Right lobe of liver (tissue), 6 donors: ENCODE measurements at places on chromosomes 11 and 22. TPM values are rescaled to one million over a fixed set of nuclear protein-coding genes. Genes with fewer than 3 reads are reported as not detected.
A peak's percentile ranks its signal among the peaks of the same experiment; 100 is the strongest.

- no peak for DNase-seq
- H3K4me3 ChIP-seq = no peak overlapping the region
- H3K36me3 ChIP-seq = no peaks in the 10 kb centered on the region
- no peak overlapping the region for H3K27ac ChIP-seq
- no peaks in the 10 kb centered on the region for H3K27me3 ChIP-seq
Observed at GRCh38 chr11:95297680-95298452, 66.9 kb upstream of the SESN3 start.

GTSE1 gene
- 0.84 TPM for total RNA-seq

SCO2 gene
- total RNA-seq = not detected

- H3K27ac ChIP-seq = no peak overlapping the region
- no peaks in the 10 kb centered on the region for H3K27me3 ChIP-seq
- no peak overlapping the region for H3K4me3 ChIP-seq
- H3K36me3 ChIP-seq = no peaks in the 10 kb centered on the region
- H3K4me1 ChIP-seq = peaks cover 6% of the 10 kb centered on the region
Observed at GRCh38 chr11:232783-233565, 3.2 kb downstream of the SIRT3 start.

CFAP300 gene
- not detected for total RNA-seq

DNA sequence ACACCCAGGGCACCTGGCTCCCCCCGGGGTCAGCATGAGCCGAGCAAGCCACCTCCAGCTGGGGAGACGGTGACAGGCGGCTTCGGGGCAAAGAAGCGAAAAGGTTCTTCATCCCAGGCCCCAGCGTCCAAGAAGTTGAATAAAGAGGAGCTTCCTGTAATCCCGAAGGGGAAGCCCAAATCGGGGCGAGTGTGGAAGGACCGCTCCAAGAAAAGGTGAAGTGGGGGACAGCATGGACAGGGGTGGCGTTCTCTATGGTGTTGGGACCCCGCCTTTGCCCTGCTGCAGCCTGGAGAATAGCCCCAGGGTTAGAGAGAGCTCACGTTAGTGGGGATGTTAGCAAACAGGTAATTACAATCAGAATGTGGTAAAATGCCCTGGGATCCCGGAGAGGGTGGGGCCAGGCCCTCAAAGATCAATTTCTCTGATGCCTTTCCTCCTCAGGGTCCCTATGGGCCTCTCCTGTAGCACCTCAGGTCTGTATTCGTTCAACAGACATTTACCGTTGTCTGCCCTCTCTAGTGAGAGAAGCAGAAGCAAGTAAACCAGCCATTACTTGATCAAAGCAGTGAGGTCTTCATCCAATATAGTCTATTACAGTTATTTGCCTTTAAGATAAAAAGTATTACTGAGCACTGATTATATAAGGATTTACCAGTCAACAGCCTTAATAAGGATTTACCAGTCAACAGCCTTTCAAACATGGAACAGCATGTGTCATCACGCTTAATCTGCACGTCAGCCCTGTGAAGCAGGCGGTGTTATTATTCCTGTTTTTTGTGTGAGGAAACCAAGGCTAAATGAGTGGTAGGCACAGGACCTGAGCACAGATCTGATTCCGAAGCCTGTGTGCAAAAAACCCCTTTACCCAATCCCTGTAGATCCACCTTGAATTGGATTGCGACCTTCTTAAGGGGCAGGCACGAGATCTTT lies 1.0 kb downstream of the CCDC86 start:
- peak overlapping the region; percentile 65 for H3K27ac ChIP-seq
- H3K36me3 ChIP-seq = no peaks in the 10 kb centered on the region
- no peaks in the 10 kb centered on the region for H3K27me3 ChIP-seq
- no peak for DNase-seq

DNA sequence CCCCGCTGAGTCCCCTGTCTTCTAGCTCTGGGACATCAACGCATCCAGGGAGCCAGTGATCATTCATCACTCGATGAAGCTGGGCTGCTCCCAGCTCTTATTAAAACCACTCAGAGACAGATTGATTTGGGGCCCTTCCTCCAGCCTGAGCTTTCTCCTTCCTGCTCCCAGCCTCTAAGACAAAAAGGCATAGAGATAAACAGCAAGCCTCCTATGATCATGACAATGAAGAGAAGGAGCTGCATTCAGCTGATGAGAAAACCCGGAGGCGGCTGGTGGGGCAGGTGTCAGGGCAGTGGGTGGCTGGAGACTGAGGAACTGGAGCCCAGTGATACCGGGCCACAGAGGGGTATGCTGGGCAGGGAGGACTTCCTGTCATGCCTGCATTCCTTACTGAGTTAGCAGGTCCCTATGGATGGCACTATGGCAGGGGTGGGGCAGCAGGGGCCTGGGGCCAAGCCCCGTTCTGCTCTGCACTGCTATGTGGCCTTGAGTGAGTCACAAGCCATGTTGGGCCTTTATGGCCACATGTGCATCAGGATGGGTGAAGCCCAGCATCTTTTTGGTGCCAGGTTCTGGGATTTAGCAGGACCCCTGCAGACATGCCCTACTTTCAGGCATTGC lies 20.2 kb downstream of the PVALB start:
- no peaks in the 10 kb centered on the region for H3K4me1 ChIP-seq
- no peak overlapping the region for H3K27ac ChIP-seq
- H3K27me3 ChIP-seq = no peaks in the 10 kb centered on the region
- no peak for DNase-seq
- no peak overlapping the region for H3K4me3 ChIP-seq
- H3K36me3 ChIP-seq = no peaks in the 10 kb centered on the region
